Stimulated activated CD4-positive, alpha-beta T cell treated with anti-CD3 and anti-CD28 coated beads, Interleukin-1b, Interleukin-23, amount 100 ng/mL, for 48 hours (primary cell): ENCODE measurements at places on chromosomes 1 and 21.

DNA sequence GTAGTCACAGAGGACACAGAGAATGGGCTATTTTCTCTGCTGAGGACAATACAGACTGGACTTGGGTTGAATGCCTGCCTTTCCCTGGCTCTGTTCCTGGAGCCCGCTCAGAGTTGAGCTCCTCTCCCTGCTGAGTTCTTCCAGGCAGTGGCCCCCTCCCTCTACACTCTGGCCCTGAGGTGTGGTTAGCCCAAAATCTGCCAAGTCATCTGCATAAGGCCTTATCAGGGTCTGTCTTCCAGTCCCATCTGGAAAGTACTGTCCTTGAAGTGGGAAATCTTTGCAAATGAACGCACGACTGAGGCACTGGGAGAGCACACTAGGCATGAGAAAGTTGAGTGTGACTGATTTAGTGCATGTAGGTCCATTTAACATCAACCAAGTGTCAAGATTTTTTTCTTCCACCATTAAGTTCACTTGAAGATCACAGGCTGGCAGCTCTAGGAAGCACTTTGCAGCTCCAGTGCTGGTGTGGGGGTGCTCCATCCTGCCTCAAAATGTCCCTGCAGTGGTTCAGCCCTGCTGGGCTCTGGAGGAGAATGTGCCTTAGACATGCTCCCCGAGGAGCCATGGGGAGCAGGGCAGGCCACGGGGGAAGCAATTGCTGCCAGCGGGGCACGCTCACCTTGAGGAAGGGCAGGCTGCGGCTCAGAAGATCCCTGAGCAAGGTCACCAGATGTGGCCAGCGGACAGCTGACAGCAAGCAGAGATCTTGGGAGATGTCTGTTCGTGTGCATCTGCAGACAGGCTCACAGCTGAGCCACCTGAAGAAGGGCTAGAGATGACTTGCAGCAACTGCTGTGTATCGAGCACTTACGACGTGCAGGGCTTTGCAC is 41.5 kb downstream of the IER5 start:
- DNase-seq, result no peak

- no peak for DNase-seq
Observed at GRCh38 chr1:245493029-245493428, 338.2 kb downstream of the KIF26B start.

- DNase-seq, result no peak
Observed at GRCh38 chr1:167510244-167510643, 8.1 kb downstream of the CD247 start.

GRCh38 chr1:230863449-230863848 is 4.9 kb downstream of the C1orf198 start:
- no peak for DNase-seq

GRCh38 chr1:232769733-232770132 is 35.5 kb upstream of the MAP10 start:
- DNase-seq, result no peak

DNA sequence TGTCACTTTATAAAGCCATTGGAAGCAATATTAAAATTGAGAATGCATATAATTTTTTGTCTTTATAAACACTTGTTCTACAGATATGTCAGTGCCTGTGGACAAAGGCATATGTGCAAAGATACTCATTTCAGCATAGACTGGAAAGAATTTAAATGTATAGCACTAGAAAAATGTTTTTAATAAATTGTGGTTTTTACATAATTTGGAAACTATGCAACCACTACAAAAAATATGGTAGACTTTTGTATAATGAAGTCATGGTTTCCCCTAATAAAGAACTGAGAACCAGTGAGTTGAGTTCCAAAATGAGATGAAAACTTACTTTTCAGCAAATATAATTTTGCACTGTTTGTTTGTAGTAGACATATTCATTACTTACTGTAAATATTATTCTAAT is 48.5 kb downstream of the BRINP3 start:
- DNase-seq, result no peak

DNA sequence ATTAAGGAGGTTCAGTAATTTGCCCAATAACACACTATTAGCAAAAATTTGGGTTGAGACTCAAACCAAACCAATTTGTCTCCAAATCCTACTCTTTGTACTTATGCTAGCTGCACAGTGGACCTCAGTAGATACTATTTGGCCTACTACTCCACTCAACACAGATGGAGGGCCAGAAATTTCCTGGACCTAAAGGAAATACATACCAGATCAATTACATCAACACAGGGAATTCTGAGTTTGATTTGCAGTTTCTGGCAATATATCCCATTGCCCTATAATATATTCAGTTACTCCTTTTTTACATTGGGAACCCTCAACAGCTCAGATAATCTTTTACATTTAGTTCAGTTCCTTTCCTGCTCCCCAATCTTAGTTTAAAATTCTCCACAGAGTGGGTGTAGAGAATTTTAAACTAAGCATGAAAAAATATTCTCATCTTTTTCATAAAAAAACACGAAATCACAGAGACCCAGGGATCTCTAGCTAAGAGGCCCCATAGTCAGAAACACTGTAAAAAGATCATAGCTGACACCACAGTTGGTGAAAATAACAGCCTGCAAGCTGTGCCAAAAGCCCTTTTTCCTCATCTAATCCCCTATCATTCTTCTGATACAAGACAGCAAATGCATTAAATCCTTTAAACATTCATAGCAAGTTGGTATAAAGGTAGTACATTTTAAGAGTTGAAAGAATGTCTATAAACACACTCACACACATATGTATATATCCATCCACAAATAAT is 317.7 kb upstream of the ESRRG start:
- DNase-seq, result no peak

DNA sequence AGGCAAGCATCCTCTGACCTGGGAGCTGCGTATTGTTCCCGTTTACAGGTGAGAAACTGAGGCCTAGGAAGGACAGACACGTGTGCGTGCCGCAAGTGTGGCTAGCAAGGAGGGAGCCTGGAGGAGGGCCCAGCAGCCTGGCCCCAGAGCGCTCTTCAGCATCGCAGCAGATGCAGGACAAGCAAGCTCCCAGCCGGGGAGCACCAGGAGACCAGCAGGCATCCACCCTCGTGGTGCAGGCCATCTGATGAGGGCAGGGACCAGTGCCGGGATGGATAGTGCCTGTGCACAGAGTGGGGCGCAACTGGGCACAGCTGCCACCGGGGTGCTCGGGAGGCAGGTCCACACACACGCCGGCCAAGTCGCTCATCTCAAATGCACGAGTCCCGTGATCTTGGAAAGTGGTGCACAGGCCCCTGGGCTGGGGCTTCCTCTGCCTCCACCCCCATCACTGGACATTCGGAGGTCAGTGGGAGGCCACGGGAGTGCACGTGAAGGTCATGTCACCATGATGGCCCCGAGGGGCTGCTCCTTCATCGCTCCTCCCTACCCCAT is 55.1 kb downstream of the COL18A1 start:
- DNase-seq, result no peak

- no peak for DNase-seq
Observed at GRCh38 chr1:16248007-16248436, 11.0 kb upstream of the CPLANE2 start.

DNA sequence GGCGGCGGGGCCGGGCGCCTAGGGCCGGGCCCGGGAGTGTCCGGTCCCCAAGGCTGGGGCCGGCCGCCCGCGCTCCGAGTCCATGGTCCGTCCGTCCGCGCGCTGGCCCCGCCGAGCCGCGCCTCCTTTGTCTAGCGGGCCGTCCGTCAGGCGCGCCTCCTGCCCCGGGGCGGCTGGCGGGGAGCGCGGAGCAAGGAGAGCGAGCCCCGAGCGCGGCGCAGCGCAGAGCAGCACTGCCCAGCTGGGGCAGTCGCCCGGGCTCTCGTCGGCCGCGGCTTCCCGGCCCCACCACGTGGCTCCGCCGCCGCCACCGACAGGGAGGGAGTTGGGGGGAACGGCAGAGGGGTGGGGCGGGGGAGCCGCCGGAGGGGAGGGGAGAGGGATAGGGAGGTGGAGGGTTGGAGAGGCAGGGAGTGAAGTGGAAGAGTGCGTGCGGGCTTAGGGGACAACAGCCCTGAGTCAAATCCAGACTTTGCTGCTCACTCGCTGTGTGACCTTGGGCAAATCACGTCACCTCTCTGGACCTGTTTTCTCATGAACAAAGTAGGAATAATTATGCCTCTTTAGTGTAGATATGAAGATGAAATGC is at the start of gene NKAIN1:
Gene NKAIN1 (minus strand): TSS at position 235 of the 589 bp plus-strand sequence. CDS start 340 bp downstream, outside the sequence.
- DNase-seq, result no peak

DNA sequence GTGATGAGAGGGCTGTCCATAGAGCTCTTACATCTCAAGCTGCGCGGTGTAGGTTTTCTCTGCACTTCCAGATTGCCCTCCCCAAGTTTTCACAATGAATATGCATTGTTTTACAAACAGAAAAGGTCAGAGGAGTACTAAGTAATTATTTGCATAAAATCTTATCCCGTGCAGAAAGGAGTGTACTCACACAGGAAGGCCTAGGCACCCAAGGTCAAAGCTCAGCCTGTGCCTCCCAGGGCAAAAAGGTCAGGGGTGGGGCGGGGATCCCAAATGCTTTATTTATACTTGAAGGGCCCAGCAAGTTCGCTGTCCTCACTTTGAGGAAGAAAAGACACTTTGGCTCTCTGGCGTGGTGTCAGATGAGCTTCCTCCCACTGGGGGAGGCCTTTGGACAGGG is 10.3 kb upstream of the KCNE1 start:
- DNase-seq, result no peak

DNA sequence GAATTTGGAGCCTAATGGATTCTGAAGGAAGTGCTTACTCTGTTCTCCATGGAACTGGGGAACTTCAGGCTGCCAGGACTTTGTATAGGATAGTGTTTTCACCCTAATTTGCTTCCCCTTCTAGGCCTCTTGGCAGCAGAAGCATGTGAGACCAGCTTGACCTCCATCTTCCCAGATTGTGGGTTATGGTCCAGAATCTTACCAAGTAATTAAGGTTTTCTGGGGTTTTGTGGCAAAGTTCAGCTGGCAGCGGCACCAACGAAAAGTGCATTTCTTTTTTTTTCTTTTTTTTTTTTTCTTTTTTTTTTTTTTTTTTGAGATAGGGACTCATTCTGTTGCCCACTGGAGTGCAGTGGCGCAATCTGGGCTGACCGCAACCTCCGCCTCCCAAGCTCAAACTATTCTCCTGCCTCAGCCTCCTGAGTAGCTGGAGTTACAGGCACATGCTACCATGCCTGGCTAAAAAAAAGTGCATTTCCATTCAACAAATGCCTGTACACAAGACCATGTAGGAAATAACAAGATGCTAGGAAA is 3.4 kb upstream of the BMP8A start:
- DNase-seq, result no peak

GRCh38 chr1:197198333-197198732 is 51.9 kb upstream of the ASPM start:
- no peak for DNase-seq

DNA sequence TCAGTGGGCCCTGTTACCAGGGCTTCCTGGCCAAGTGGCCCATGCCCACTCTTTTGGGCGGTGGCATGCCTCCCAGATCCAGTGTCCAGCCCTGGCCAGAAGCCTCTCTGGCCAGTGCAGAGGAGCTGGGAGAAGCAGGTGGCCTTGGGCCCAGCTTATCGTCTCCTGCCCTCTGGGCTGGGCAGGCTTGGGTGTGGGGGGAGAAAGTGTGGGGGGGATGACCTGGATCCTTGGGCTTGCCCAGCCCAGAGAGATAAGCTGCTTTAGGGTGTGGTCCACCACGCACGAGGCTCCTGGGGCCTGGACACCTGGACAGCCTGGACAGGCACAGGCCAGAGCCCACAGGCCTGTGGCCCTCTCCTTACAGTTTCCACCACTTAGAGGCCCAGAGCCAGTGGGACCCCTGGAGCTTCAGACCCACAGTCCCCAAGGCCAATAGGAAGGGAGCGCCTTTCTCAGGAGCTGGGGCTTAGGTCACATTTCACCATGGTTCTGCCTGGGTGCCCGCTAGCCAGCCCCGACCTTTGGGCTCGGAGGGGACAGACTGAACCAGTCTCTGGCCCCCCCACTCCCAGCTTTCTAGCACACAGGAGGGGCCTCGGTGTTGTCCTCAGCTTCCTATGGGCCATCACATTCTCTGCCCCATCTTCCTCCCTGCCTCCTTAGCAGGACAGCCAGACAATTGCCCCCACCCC is 1.8 kb downstream of the ESPN start:
- no peak for DNase-seq

- peak; percentile 35 for DNase-seq
Observed at GRCh38 chr1:43565600-43566360, 35.1 kb downstream of the PTPRF start.

DNA sequence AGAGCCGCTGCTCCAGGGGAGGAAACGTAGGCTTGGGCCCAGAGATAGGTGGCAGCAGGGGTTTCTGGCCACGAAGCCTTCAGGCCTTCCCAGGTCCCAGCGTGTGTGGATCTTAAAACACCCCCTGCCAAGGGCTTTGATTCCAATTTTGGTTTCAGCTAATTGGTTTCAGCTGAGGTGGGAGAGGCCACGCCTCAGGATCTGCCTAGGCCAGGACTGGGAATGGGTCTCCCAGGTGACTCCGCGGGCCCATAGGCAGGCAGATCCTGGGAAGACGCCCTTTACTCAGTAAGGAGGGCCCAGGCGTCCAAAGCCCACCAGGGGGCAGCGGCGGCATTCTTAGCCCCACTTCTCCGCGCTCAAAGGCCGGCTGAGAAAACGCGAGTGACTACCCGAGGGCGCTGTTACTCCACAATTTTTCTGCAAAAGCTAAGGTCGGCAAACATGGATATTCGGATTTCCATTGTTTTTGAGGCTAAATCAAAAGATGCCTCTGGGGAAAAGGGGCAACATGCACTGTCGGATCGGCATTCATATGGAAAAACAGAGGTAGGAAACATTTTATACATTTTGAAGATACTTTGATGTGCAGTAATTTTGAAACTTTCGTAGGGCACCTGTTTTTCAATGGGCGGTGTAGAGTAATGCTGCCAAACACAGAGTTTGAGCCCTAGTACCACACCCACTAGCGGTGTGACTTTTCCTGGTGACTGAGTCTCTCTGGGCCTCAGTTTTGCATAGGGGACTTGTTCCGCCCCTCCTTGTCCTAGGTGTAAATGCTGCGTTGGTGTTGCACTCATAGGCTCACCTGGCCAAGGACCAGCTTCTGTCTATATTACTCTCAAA is 31.8 kb upstream of the BCL10 start:
- DNase-seq, result peak; percentile 61

DNA sequence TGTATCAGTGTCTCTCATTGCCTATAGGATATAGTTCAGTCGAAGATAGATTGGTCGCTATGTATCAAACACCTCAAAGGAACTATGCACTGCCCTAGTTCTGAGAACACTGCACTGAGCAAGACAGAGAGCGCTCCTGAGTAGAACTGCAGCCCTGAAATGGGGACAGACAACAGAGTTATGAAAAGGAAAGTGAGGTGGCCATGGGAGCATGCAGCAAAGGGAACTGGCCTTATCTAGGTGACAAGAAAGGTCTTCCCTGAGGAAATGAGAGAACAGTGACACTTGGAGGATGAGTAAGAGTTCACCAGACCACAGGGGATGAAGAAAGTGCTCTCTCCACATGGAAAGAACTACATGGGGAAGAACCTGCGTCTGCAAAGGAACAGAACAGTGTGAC is 7.5 kb upstream of the G0S2 start:
- DNase-seq, result no peak

- DNase-seq, result no peak
Observed at GRCh38 chr1:6582370-6582769, 2.6 kb downstream of the ZBTB48 start.

- DNase-seq, result no peak
Observed at GRCh38 chr1:207938016-207938415, 27.1 kb upstream of the CD34 start.

- no peak for DNase-seq
Observed at GRCh38 chr21:41614511-41614910, 106.6 kb upstream of the TMPRSS2 start.

- DNase-seq, result no peak
Observed at GRCh38 chr21:26388731-26389231, 184.3 kb downstream of the CYYR1 start.
